ENCODE measurements at places on chromosomes 5 and 9. TPM values are rescaled to one million over a fixed set of nuclear protein-coding genes. Genes with fewer than 3 reads are reported as not detected.

Gene ANKRD34B
- not detected for total RNA-seq

Gene PCDHA3
- total RNA-seq: 0.27 TPM

Gene FOXI1
- total RNA-seq: not detected

Gene MOB3B
- 65.7 TPM for total RNA-seq

Gene OR13C5
- not detected for total RNA-seq

Gene PGGT1B
- total RNA-seq: 34.7 TPM

Gene GALNT12
- total RNA-seq: 118 TPM

Gene DOCK2
- 13.8 TPM for total RNA-seq

Gene SPATA31A5
- total RNA-seq: not detected

DNA sequence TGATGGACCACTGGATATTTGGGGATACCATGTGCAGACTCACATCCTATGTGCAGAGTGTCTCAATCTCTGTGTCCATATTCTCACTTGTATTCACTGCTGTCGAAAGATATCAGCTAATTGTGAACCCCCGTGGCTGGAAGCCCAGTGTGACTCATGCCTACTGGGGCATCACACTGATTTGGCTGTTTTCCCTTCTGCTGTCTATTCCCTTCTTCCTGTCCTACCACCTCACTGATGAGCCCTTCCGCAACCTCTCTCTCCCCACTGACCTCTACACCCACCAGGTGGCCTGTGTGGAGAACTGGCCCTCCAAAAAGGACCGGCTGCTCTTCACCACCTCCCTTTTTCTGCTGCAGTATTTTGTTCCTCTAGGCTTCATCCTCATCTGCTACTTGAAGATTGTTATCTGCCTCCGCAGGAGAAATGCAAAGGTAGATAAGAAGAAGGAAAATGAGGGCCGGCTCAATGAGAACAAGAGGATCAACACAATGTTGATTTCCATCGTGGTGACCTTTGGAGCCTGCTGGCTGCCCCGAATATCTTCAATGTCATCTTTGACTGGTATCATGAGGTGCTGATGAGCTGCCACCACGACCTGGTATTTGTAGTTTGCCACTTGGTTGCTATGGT lies 54.5 kb upstream of the HNRNPA0 start:
- no peaks in the 10 kb centered on the region for H3K36me3 ChIP-seq
- H3K4me3 ChIP-seq: no peak overlapping the region
- no peaks in the 10 kb centered on the region for H3K27me3 ChIP-seq
- DNase-seq: no peak

- H3K27me3 ChIP-seq: no peaks in the 10 kb centered on the region
- H3K4me3 ChIP-seq: no peak overlapping the region
- H3K36me3 ChIP-seq: no peaks in the 10 kb centered on the region
- H3K27ac ChIP-seq: no peak overlapping the region
- no peak for DNase-seq
Measured at GRCh38 chr5:137174196-137174595, 324.9 kb downstream of the SPOCK1 start.

GRCh38 chr5:115543365-115544042 lies 1.1 kb downstream of the FEM1C start:
- H3K4me1 ChIP-seq: no peaks in the 10 kb centered on the region
- H3K36me3 ChIP-seq: peaks cover 9% of the 10 kb centered on the region
- H3K4me3 ChIP-seq: peak overlapping the region; percentile 72
- peak overlapping the region; percentile 97 for H3K27ac ChIP-seq
- no peak for DNase-seq

GRCh38 chr9:95102572-95102971 lies 214.9 kb downstream of the FANCC start:
- no peaks in the 10 kb centered on the region for H3K27me3 ChIP-seq
- no peaks in the 10 kb centered on the region for H3K4me1 ChIP-seq
- no peak overlapping the region for H3K4me3 ChIP-seq

GRCh38 chr9:83957248-83957513 lies 22.8 kb downstream of the HNRNPK start:
- no peak for DNase-seq
- H3K36me3 ChIP-seq: peaks cover 12% of the 10 kb centered on the region
- peak overlapping the region; percentile 86 for H3K27ac ChIP-seq
- H3K27me3 ChIP-seq: no peaks in the 10 kb centered on the region
- no peaks in the 10 kb centered on the region for H3K4me1 ChIP-seq

DNA sequence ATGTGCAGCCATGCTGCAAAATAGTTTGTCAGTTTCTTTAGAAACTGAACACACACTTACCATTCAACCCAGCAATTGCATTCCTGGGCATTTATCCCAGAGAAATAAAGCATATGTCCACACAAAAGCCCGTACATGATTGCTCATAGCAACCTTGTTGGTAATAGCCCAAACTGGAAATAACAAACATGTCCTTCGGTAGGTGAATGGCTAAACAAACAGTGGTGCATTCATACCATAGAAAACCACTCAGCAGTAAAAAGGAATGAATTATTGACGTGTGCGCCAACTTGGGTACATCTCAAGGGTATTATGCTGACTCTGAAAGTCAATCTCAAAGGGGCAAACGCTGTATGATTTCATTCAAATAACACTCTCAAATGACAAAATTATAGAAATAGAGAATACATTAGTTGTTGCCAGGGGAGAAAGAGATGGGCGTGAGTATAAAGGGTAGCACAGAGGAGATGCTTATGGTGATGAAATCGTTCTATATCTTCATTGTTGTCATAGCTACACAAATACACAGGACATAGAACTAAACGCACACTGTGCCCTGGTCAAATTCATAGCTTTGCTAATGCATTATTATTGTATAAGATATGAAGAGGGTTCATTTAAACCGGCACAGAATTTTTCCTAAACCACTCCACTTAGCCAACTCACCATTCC lies 58.2 kb downstream of the DRD1 start:
- no peak for DNase-seq
- H3K4me3 ChIP-seq: no peak overlapping the region
- H3K27me3 ChIP-seq: no peaks in the 10 kb centered on the region
- no peak overlapping the region for H3K27ac ChIP-seq

DNA sequence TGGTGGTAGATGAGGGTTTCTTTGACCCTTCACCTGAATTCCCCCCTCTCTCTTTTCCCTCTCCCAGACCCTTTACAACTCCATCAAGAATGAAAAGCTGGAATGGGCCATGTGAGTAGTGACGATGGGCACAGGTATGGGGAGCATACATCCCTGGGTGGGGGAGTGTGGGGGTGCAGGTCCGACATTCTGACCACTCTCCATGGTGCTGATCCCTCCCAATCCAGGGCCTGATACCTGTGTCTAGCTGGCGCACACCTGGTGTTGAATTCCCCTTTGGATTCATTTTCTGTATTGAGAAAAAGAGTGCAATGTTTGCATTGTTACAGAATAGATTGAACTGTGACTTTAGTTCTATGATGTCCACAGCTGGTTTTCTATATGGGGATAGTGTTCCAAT lies 40.0 kb downstream of the PSD2 start:
- DNase-seq: no peak
- H3K27me3 ChIP-seq: no peaks in the 10 kb centered on the region
- H3K4me3 ChIP-seq: no peak overlapping the region
- no peak overlapping the region for H3K27ac ChIP-seq
- no peaks in the 10 kb centered on the region for H3K36me3 ChIP-seq

DNA sequence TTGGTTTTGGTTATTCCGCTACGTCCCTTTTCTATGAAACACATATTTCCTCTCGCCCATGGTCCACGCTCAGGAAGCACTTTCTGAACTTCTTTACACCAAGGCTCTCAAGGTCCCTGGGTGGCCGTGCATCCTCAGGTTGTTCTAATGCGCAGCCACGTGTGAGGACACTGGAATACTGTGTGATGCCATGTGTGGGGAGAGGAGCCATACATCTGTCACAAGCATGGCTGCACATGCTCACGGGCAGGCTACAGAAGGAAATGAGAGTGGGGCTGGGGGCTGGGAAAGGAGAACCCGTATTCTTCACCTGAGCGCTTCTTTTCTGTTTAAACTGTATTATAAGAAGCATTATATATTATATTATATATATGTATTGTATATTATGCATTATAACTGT lies 36.7 kb downstream of the PRRT1B start:
- H3K36me3 ChIP-seq: no peaks in the 10 kb centered on the region
- H3K27ac ChIP-seq: no peak overlapping the region
- DNase-seq: no peak
- no peaks in the 10 kb centered on the region for H3K27me3 ChIP-seq

DNA sequence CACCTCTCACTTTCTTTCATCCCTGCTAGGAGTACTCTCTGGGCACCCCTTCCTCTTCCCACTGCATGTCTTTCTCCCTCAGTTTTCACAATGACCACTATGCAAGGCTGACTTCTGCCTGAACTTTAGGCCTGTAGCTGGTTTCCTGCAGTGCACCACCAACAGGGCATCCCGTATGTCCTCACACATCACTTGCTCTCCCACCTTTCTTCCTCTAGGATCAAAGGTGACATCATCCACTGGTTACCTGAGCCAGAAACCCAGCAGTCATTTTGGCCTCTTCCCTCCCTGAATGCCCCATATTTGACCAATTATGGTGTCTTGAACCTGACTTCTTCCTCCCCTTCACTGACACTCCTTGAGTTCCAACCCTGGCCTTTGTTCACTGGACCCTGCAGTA lies 8.5 kb downstream of the GAS1 start:
- no peaks in the 10 kb centered on the region for H3K4me1 ChIP-seq
- H3K27ac ChIP-seq: no peak overlapping the region
- H3K4me3 ChIP-seq: no peak overlapping the region
- peaks cover 3% of the 10 kb centered on the region for H3K27me3 ChIP-seq
- H3K36me3 ChIP-seq: no peaks in the 10 kb centered on the region

DNA sequence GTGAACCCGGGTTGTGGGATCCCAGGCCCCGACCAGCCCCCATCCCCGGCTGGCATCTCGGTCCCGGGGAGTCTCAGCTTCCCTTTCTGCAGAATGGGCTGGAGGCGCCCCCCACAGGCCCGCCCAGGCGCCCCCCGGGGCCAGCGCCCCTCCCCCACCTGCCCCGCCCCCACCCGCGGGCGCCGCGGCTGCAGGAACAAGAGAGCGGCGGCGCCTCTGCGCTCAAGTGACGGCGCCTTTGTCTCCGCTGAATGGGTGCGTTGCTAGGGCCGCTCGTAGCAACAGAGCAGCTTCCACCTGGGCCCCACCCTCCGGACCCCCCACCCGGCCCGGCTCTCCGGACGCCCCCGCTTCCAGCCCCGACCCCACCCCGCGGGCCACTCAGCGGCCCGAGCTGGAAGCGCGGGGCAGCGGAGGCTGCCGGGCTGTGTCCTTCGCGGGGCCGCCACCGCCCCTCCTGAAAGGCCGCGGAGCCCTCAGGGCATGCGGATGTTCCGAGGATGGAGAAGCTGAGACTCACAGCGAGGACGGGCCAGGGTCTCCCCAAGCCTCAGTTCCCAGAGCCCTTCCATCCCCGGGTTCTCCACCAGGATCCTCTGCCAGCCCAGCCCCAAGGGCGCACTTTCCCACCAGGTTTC lies 27.5 kb downstream of the ADGRD2 start:
- DNase-seq: no peak
- H3K36me3 ChIP-seq: no peaks in the 10 kb centered on the region
- no peak overlapping the region for H3K4me3 ChIP-seq
- H3K27me3 ChIP-seq: peaks cover 26% of the 10 kb centered on the region

- DNase-seq: peak; percentile 40
- no peak overlapping the region for H3K27ac ChIP-seq
- no peaks in the 10 kb centered on the region for H3K27me3 ChIP-seq
- H3K4me1 ChIP-seq: no peaks in the 10 kb centered on the region
Measured at GRCh38 chr9:133008406-133008805, 22.4 kb upstream of the GTF3C5 start.

- peaks cover 6% of the 10 kb centered on the region for H3K36me3 ChIP-seq
- no peak for DNase-seq
- H3K27ac ChIP-seq: no peak overlapping the region
Measured at GRCh38 chr9:127210851-127211730, 53.5 kb upstream of the GARNL3 start.

DNA sequence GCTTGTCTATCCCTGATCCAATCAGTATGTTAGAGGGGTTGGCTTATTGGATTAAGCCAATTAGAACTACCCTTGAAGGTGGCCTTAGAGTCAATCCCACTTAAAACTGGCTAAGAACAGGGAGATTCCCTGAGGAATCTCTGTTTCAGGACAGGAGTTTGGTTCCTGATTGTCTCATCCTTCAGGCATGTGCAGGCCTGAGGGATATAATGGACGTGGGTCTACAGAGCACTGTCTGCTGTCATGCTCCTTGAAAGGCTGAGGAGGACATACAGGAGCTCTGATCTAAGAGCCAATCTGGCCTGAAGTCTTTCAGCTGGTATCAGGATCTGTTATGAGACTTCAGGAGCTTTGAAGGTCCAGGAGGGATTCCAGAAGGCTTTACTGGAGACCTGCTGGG lies 36.2 kb upstream of the PRXL2C start:
- no peak overlapping the region for H3K4me3 ChIP-seq
- H3K36me3 ChIP-seq: no peaks in the 10 kb centered on the region
- DNase-seq: no peak
- H3K27ac ChIP-seq: no peak overlapping the region
